ENCODE measurements at places on chromosomes 4 and X.

GRCh38 chrX:55135171-55135570 lies 46.4 kb downstream of the PAGE2 start:
- DNase-seq: no peak
- no peaks in the 10 kb centered on the region for H3K4me1 ChIP-seq
- H3K27ac ChIP-seq: no peak overlapping the region

- H3K4me1 ChIP-seq: no peaks in the 10 kb centered on the region
- DNase-seq: no peak
- no peaks in the 10 kb centered on the region for H3K36me3 ChIP-seq
- no peaks in the 10 kb centered on the region for H3K27me3 ChIP-seq
- no peak overlapping the region for H3K4me3 ChIP-seq
Observed at GRCh38 chr4:72006586-72006985, 25.2 kb upstream of the NPFFR2 start.

DNA sequence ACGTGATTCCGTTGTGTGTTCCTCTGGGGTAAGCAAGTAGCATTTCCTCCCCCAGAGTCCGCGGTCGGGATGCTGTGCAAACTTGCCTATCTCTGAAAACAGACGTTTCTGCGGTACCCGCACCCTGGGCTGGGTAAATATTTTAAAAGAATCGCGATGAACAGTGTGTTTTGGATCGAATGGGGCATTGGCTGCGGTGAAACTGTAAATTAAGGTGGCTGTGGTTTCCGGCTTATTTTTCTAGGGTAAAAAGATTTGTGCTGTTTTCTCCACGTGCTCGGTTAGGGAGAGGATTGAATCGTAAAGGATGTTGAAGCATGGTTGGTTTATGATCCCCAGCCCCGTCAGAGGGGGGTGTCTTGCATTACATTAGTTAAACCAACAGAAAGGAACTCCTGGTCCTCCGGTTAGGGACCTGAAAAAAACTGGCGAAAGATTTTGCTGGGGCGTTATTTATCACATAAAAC lies 1.2 kb downstream of the HHIP start:
- DNase-seq: no peak
- H3K4me1 ChIP-seq: no peaks in the 10 kb centered on the region
- H3K4me3 ChIP-seq: no peak overlapping the region
- peaks cover 17% of the 10 kb centered on the region for H3K27me3 ChIP-seq

- no peak overlapping the region for H3K27ac ChIP-seq
- H3K4me3 ChIP-seq: no peak overlapping the region
- no peaks in the 10 kb centered on the region for H3K36me3 ChIP-seq
- H3K4me1 ChIP-seq: no peaks in the 10 kb centered on the region
Observed at GRCh38 chr4:1043651-1044468, 32.4 kb downstream of the FGFRL1 start.

- H3K36me3 ChIP-seq: no peaks in the 10 kb centered on the region
- no peak overlapping the region for H3K4me3 ChIP-seq
- H3K27ac ChIP-seq: no peak overlapping the region
- no peak for DNase-seq
Observed at GRCh38 chr4:139530833-139531427, 25.1 kb downstream of the SETD7 start.

DNA sequence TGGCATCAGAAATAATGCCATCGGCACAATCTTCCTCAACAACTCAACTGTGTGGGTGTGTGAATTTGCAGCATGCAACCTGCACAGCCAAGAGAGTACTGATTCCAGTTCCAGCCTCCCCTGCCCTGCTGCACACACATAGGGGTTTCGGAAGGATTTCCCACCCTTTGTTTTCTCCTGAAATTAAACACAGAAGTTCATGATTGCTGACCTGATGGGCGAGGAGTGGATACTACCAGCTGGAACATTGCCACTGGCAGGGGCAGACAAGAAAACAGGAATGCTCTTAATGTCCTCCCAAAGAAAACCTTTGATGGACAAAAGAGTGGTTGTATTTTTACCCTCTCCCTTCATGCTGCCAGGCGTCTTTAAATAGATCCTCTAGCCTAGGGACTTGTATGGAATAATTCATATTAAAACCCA lies 4.8 kb downstream of the NDP start:
- H3K4me3 ChIP-seq: no peak overlapping the region
- no peak overlapping the region for H3K27ac ChIP-seq
- no peaks in the 10 kb centered on the region for H3K4me1 ChIP-seq
- no peaks in the 10 kb centered on the region for H3K27me3 ChIP-seq

GRCh38 chrX:97167333-97167732 lies 283.6 kb downstream of the RPA4 start:
- DNase-seq: no peak
- H3K4me1 ChIP-seq: peaks cover 3% of the 10 kb centered on the region
- H3K36me3 ChIP-seq: no peaks in the 10 kb centered on the region

DNA sequence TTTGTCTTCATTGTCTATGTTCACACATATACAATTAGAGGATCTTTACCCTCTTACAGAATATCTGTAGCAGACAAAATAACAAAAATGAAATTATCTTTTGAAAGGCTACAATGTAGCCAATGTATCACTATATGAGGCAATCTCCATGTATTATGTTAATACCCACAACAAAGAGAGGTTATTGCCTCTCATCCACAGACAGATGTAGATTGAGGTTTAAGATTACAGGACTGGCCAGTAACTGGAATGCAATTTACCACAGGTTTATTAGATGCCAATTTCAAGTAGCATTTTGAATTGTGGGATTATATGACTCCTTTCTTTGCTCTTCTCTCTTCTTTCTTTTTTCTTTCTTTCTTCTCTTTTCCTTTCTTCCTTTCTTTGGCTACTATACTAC lies 242.6 kb downstream of the ANKRD50 start:
- H3K4me3 ChIP-seq: no peak overlapping the region
- no peak overlapping the region for H3K27ac ChIP-seq
- H3K27me3 ChIP-seq: no peaks in the 10 kb centered on the region
- no peaks in the 10 kb centered on the region for H3K36me3 ChIP-seq
- H3K4me1 ChIP-seq: no peaks in the 10 kb centered on the region

- no peaks in the 10 kb centered on the region for H3K27me3 ChIP-seq
- no peak for DNase-seq
- H3K27ac ChIP-seq: no peak overlapping the region
- H3K4me3 ChIP-seq: no peak overlapping the region
- no peaks in the 10 kb centered on the region for H3K36me3 ChIP-seq
- no peaks in the 10 kb centered on the region for H3K4me1 ChIP-seq
Observed at GRCh38 chr4:79466621-79467020, 58.6 kb upstream of the GK2 start.

DNA sequence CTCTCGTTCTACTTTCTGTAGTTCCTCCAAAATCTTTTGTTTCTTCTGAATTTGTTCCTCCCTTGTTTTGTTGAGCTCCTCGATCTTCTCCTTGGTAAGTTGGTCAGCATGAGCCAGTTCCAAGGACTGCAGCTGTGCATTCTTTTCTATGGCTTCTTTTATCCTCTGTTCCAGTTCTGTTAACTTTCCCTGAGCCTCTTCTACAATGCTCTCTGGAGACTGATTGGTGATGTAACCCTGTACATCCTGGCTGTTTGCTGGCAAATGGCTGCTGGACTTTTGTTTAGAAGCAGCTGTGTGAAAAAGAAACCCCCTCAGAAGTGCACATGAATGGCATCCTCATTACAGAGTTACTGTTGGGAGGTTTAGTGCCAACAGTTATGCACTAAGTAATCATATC lies 70.5 kb upstream of the COX18 start:
- peaks cover 34% of the 10 kb centered on the region for H3K36me3 ChIP-seq
- DNase-seq: no peak
- no peak overlapping the region for H3K4me3 ChIP-seq
- no peaks in the 10 kb centered on the region for H3K4me1 ChIP-seq
- H3K27ac ChIP-seq: no peak overlapping the region
- H3K27me3 ChIP-seq: no peaks in the 10 kb centered on the region

GRCh38 chrX:119757979-119758730 lies at the start of gene SOWAHD:
SOWAHD (plus strand) TSS chrX:119758588; CDS start chrX:119758668, 80 bp downstream.
- no peak for DNase-seq
- peak within 1 kb of the TSS; percentile 64 for H3K4me3 ChIP-seq
- no peaks in the 10 kb centered on the region for H3K27me3 ChIP-seq
- no peaks in the 10 kb centered on the region for H3K36me3 ChIP-seq

DNA sequence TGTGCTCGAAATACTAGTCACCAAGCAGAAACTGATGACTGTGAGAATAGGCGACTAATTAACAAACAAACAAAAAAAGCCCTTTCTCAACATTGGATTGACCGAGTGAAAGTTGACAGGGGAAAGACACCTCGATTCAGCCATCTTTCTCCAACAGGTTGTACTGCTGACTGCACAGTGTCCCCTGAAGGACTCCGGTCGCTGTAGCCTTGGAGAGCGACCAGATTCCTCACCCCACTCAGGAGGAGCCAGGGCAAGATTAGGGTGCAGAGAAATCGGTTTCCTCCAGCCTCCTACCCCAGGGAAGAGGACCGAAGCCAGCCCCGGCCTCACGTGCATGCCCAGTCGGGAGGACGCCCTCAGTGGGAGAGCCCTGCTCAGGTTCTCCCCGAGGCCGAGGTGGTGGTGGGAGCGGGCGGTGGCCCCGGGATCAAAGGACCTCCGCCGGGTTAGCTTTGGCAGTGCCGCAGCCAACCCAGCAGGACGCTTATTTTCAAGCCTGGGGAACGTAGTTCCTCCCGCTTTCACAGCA lies 1.1 kb upstream of the RAP1GDS1 start:
- no peaks in the 10 kb centered on the region for H3K27me3 ChIP-seq
- H3K36me3 ChIP-seq: no peaks in the 10 kb centered on the region
- H3K27ac ChIP-seq: peak overlapping the region; percentile 91
- H3K4me3 ChIP-seq: peak overlapping the region; percentile 98
- DNase-seq: no peak

DNA sequence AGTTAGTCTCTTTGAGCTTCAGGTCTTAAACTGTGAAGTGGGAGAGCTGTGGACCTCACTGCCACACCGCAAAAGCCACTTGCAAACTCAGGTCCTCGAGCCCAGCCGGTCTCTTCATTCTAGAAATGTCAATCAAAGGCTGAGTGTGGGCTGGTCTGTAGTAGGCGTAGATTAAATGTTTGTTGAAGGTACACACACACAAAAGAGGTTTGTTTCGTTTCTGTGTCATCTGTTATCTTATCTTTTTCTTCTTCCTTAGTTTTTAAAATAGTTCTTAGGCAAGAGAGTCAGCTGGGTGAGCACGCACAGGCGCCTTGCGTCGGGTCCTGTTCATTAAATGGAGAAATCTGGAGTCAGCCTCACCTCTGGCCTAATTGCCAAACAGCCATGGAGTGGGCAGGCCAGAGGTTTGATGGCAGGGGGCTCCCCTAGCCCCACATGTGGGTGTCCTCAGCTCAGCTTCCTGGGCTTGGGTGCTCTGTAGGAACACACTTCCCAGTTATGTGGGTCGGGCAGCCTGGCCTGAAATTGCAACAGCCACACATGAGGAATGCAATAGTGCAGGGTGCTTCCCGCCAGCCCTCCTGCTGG lies 836 bp upstream of the PSAPL1 start:
- DNase-seq: no peak
- no peaks in the 10 kb centered on the region for H3K4me1 ChIP-seq
- no peak overlapping the region for H3K4me3 ChIP-seq
- H3K27ac ChIP-seq: no peak overlapping the region
- H3K27me3 ChIP-seq: no peaks in the 10 kb centered on the region

GRCh38 chr4:139214039-139214534 lies 37.1 kb upstream of the ELF2 start:
- DNase-seq: peak; percentile 65
- H3K4me1 ChIP-seq: peaks cover 10% of the 10 kb centered on the region
- H3K4me3 ChIP-seq: no peak overlapping the region
- H3K27ac ChIP-seq: no peak overlapping the region
- no peaks in the 10 kb centered on the region for H3K27me3 ChIP-seq

DNA sequence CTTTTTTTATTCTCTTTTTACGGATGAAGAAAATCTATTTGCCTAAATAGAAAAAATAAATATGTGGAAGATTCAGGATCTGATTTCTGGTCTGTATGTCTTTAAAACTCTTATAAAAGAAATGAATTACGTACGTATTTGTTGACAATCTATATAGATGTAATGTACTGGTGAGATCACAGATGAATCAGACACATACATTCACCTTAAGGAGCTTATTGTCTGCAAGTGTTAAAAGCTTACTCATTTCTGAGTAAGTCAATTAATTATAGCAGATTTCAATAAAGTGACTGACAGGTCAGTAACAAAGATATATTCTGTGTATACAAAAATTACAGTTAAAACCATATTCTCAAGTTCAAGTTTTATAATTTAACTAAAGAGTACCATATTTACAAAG lies 66.6 kb upstream of the NAF1 start:
- no peak for DNase-seq
- H3K27me3 ChIP-seq: no peaks in the 10 kb centered on the region
- H3K36me3 ChIP-seq: no peaks in the 10 kb centered on the region
- H3K4me3 ChIP-seq: no peak overlapping the region
- no peak overlapping the region for H3K27ac ChIP-seq

- H3K4me3 ChIP-seq: no peak overlapping the region
- DNase-seq: no peak
- peaks cover 10% of the 10 kb centered on the region for H3K4me1 ChIP-seq
Observed at GRCh38 chr4:107988763-107989035, 990 bp upstream of the HADH start.

GRCh38 chr4:94352996-94353395 lies 10.4 kb upstream of the HPGDS start:
- H3K27me3 ChIP-seq: peaks cover 5% of the 10 kb centered on the region
- no peak for DNase-seq
- no peak overlapping the region for H3K4me3 ChIP-seq
- no peaks in the 10 kb centered on the region for H3K4me1 ChIP-seq
- no peaks in the 10 kb centered on the region for H3K36me3 ChIP-seq

DNA sequence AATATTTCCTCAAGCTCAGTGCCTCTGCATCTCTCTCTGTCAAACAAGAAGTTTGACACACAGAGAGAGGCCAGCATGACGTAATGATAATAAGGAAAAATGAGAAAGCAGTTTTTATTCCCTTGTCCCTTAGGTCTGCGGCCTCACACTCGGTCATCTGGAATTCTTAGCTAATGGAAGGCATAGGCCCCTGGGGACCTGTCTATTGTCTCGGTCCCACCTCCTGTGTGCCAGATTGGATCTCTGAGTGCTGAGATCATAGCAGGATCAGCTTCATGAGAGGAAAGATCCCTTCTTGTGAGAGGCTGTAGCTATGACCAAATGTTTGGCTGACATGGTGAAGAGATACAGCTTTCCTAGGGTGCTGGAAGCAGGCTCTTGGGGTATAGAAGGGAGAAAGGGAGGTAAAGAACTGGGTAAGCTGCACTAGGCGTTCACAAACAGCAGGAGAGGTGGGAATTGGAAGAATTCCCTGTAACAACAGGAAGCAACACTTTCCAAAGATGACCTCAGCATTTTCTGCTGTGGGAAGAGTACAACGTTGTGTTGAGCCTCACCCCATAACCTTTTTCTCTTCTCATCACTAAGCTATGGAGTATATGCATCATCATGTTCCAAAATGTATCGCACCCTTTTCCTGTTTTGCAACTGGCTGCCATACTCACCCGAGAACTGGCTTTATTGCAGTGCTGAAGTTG lies 20.2 kb downstream of the TMEM31 start:
- no peaks in the 10 kb centered on the region for H3K27me3 ChIP-seq
- H3K4me3 ChIP-seq: no peak overlapping the region
- no peaks in the 10 kb centered on the region for H3K4me1 ChIP-seq
- no peak for DNase-seq
- no peaks in the 10 kb centered on the region for H3K36me3 ChIP-seq
- H3K27ac ChIP-seq: no peak overlapping the region

- no peak for DNase-seq
- no peaks in the 10 kb centered on the region for H3K36me3 ChIP-seq
- H3K27me3 ChIP-seq: no peaks in the 10 kb centered on the region
- H3K4me1 ChIP-seq: no peaks in the 10 kb centered on the region
Observed at GRCh38 chr4:149972407-149972806, 105.8 kb upstream of the DCLK2 start.

All from GM12878 (cell line).